ENCODE measurements at places on chromosomes 5 and 9.
A peak's percentile ranks its signal among the peaks of the same experiment; 100 is the strongest.

DNA sequence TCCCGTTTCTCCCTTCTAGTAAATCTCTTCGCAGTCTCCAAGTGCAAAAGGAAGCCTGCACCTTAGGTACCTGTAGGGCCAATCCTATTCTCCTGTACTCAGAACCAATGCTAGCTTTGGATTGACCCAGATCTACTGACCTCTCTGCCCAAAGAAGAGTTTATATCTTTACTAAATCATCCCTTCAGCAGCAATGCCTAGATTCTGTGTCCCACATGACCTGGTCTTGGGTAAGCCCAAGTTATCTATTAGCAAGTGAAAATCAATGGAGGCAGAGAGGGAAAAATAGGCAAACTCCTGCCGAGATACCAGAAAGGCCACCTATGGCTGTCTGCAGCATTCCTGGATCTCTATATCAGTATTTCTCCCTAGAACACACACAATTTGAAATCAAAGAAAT is 60.0 kb downstream of the SUSD1 start:
- DNase-seq, result no peak

- peak; percentile 82 for DNase-seq
Measured at GRCh38 chr9:35736201-35736633, 3.8 kb downstream of the CREB3 start.

DNA sequence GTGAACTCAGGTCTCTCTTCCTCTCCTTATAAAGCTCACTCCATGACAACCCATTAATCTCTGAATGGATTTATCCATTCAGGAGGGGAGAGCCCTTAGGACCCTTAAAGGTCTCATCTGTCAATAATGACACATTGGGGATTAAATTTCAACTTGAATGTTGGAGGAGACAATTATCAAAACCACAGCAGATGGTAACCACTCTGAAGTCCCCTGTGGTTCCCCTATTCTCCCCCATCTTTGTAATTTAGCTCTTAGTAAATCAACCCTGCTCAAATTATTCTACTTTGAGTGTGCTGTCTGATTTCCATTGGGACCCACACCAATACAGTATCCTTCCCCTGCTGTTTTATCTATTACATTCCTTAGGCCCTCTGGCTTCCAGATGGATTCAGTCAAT is 72.0 kb upstream of the RAI14 start:
- DNase-seq, result no peak

- peak; percentile 10 for DNase-seq
Measured at GRCh38 chr9:87445646-87446045, 52.0 kb upstream of the DAPK1 start.

GRCh38 chr9:130940693-130941576 is 1.9 kb upstream of the FIBCD1 start:
- peak; percentile 95 for DNase-seq

GRCh38 chr5:390623-391491 is 52.1 kb upstream of the EXOC3 start:
- no peak for DNase-seq

- DNase-seq, result peak; percentile 68
Measured at GRCh38 chr9:106862821-106863720, at the start of gene ZNF462. ZNF462 (plus strand) TSS chr9:106863166; CDS start chr9:106923384, 60,218 bp downstream.

GRCh38 chr9:17481565-17481964 is 97.3 kb upstream of the SH3GL2 start:
- DNase-seq, result no peak

- DNase-seq, result no peak
Measured at GRCh38 chr5:55538661-55539060, 3.9 kb upstream of the PLPP1 start.

GRCh38 chr9:127950513-127951289 is 13.0 kb upstream of the DPM2 start:
- DNase-seq, result no peak

DNA sequence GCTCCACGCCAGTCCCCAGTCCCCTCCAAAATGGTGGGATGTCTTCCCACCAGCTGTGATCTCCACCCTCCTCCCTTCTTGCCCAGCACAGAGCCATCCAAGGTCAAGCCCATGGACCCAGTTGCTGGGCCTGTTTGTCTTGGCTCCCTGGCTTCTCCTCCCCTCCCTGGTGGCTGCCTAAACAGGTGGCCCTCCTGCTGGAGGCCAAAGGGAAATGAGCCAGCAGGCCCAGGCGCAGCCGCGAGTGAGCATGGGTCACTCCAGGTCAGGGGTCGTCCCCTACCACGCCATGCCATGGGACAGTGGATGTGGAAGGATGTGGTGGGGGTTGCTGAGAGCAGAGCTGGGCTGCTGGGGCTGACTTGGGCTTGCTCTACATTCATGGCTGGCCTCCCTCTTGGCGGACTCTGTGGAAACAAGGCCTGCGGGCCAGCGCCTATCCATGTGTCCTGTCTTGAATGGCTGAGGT is 33.6 kb downstream of the COL15A1 start:
- DNase-seq, result no peak

GRCh38 chr9:92253656-92254055 is 39.8 kb downstream of the IARS1 start:
- DNase-seq, result no peak
